ENCODE measurements at places on chromosomes 7 and 10.

DNA sequence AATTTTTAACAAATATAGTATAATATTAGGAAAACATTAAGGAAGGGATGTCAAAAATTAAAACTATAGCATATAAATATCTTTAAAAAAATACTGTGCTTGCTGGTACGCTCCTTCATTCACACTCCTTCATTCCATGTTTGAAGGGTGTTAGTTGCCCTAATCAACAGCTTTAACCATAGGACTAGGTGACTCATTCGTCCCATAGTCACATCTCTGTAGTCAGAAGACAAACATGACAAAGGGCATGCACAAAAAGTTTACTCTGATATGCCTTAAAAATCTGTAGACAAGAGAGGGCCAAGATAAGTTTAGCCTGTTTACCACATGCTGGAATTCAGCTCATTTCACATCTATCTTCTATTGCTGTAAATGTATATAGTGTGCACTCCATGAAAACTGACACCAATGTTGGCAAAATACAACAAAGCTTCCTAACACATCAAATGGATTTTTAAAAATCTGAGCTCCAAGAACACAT lies 646 bp downstream of the FAM13C start:
- DNase-seq: no peak

DNA sequence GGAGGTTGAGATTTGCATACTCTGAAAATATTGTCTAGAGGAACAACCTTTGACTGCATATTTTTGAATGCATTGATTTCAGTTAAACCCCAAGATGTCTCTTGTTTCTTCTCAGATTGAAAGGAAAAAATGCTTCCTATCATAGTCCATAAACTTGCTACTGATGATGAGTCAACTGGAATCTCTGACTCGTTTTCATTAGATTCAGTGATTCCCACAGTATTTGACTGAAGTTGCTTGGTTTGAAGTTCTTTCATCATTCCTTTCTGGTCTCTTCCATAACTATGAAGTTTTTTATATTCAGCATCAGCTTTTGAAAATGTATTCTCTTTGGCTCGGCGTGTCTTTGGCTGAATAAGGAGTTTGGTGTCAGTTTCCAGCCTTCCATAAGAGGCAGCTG lies 10.7 kb downstream of the PEX1 start:
- no peak for DNase-seq

DNA sequence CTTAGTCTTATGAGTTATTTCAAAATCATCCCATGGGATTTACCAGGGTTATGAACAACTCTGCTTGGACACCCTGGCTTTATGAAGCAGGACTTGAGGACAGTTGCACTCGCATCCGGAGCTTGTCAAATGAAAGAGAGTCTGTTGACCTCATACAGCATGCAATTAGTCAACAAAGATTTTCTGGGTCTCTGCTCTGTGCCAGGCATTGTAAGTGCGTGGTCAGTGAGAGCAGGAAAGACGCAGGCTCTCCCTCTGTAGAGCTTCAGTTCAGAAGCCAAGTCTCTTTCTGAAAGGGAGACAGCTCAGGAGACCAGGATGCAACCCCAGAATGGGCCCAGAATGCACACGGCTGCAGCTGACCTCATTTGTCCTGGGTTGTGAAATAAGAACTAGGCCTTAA lies 45.5 kb upstream of the DMBT1 start:
- DNase-seq: no peak

DNA sequence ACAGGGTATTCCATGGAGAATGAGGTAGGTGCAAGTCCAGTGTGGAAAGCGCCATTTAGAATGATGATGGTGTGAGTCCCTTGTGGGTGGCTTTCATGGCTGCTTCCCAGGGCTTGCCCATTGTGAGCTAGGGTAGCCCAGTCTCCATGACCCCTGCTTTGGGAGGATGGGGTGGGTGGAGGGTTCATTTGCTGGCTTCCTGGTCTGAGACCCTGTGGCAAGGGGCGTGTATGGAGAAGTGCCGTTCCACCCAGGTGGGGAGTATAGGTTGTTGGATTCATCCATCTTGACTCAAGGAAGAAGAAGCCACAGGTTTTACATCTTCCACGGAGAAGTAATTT lies 27.7 kb downstream of the CCM2 start:
- no peak for DNase-seq

DNA sequence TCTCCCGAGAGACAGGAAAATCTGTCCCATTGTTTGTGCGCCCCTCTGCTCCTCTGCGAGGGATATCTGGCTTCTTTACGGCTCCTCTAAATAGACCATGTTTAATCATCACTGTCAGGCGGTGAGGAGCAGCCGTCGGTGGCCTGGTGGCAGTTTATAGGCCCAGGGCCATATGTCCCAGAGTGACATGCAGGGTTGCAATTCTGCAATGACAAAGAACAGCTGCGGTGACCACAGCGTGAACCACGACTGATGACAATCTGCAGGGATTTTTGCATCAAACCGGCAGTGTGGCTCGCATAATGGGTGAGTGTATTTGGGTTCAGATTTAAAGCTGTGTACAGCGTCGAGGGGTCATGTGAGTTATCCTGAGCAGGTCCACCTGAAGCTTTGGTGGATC lies 41.5 kb downstream of the GATA3 start:
- DNase-seq: no peak

GRCh38 chr7:87216701-87217508 lies 2.6 kb downstream of the TMEM243 start:
- no peak for DNase-seq

DNA sequence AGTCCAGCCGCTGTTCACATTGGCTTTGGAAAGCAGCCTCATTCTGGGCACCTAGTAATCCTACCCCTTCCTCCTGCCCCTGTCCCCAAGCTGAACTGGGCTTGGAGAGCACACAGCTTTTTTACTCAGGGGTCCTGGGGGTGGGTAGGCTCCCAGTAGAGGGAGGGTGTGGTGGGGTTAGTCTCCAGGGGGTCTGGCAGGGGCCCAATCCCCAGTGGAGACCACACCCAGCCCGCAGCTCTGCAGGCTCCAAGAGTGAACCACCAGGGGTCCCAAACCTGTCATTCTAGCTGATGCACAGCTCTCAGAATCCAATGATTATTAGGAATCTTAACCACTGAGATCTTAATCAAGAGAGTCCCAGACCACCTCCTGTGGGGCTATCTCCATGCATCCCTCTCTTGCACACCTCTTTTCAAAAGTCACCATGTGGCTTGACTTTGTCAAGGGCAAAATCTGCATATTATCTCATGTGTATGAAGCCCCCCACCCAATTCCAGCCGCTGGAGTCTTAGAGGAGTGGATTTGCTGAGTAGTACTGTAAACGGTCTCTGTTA lies 2.7 kb downstream of the HOXA11 start:
- DNase-seq: no peak

- no peak for DNase-seq
Observed at GRCh38 chr7:157811946-157812345, 475.1 kb downstream of the DNAJB6 start.

DNA sequence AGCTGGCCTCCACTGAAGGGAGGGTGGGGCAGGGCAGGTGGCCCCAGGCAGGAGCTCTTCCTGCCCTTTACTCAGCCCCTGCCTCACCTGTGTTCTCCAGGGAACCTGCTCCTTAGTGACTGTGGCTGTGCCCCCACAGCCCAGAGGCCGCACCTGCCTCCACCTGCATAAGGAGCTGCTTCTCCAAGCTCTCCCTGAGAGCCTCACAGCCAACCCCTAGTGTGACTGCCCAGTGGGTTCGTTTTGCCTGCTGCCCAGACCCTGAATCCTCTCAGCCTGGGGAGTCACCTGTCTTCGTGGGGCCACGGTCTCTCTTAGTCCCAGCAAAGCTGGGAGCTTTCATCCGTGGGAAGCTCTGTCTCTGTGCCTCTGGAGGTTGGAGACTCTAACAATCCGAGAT lies 94.4 kb downstream of the GLRX3 start:
- no peak for DNase-seq

DNA sequence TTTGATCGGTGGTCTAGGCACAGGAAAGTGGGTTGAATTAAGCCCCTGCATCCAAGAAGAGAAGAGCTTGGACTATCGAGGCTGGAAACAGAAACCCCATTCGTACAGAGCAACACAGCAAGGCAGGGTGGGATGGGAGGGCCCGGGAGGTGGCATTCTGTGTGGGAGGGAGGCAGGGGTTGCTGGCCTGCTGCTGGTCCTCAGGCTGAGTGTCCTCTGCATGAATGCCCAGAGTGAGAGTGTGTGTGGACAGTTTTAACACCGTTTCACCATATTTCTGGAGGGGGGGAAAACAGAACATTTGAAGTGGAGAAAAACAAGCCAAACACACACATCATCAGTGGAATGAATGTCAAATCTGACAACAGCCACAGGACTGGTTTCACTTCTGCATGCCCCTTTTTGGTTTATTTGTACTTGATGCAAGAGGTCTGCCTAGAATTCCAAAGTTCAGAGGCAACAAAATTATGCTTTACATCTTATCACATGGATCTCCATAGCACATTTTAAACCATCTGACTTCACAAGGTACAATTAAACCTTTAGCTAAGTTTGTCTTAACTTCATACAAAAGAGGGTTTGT lies 11.1 kb upstream of the ENO4 start:
- DNase-seq: no peak

DNA sequence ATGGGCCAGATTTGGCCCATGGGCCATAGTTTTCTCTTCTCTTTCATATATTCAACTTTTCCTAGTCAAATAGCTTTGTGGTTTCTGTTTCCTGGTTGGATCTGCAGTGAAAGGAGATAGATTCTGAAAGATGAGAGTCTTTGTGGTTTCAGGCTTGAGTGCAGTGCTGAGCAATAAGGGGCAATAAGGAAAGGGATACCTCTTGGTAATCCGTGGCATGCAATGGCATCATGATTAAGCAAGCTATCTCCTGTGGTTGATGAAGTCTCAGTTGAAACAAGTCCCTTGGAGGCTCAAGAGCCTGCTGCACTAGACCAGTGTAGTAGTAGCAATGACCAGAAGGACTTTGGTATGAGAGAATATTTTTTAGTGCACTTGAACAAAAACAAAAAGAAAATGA lies 187.7 kb upstream of the CNTNAP2 start:
- no peak for DNase-seq

- no peak for DNase-seq
Observed at GRCh38 chr7:15284396-15284795, 277.4 kb downstream of the AGMO start.

DNA sequence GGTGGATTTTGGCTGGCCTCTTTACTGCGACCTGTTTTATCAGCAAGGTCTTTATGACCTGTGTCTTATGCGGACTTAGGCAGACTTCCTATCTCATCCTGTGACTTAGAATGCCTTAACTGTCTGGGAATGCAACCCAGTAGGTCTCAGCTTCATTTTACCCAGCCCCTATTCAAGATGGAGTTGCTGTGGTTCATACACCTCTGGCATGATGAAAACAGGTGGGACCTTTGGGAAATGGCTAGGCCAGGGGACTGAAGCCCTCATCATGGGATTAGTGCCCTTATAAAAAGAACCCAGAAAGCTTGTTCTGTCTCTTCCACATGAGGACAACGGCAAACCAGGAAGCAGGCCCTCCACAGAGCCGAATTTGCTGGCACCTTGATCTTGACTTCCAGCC lies 172.1 kb upstream of the MYO3A start:
- DNase-seq: no peak

- no peak for DNase-seq
Observed at GRCh38 chr10:97738616-97739015, 1.7 kb downstream of the ZFYVE27 start.

- no peak for DNase-seq
Observed at GRCh38 chr10:103474077-103474476, 5.0 kb downstream of the CALHM3 start.

- DNase-seq: no peak
Observed at GRCh38 chr10:96878057-96878456, 46.0 kb downstream of the LCOR start.

- no peak for DNase-seq
Observed at GRCh38 chr7:15204421-15204820, 301.9 kb upstream of the DGKB start.

GRCh38 chr7:130935564-130936157 lies 201.7 kb upstream of the KLF14 start:
- DNase-seq: no peak

DNA sequence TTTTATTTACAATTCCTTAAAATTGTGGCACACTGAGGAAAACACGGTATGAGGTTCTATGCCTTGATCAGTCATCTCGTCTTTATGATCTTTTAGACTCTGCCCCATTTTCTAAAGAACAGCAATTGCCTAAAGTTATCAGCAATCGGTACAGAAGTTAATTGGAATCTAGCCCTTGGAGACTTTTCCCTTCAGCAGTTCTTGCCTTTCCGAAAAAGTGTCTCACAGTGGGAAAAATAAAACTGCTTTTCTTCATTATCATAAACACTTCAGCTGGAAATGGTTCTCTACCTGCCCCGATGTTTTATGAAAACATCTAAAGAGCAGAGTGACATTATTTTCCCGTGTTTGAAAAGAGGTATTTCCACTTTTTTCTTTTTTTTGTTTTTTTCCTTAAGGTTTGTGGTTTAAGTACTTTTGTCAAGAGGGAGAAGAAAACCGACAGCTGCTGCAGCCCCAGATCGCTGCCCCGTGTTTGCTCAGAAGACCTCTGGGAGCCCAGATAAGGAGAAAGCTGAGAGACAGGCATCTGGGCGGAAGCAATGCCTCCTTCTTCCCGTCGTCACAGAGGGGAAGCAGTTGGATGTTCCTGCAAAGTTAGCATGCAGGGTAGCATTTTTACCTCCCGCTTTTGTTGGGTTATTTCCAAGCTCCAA lies 149.7 kb downstream of the FRMD4A start:
- DNase-seq: no peak

- DNase-seq: no peak
Observed at GRCh38 chr10:16907687-16908086, 90.5 kb upstream of the RSU1 start.

DNA sequence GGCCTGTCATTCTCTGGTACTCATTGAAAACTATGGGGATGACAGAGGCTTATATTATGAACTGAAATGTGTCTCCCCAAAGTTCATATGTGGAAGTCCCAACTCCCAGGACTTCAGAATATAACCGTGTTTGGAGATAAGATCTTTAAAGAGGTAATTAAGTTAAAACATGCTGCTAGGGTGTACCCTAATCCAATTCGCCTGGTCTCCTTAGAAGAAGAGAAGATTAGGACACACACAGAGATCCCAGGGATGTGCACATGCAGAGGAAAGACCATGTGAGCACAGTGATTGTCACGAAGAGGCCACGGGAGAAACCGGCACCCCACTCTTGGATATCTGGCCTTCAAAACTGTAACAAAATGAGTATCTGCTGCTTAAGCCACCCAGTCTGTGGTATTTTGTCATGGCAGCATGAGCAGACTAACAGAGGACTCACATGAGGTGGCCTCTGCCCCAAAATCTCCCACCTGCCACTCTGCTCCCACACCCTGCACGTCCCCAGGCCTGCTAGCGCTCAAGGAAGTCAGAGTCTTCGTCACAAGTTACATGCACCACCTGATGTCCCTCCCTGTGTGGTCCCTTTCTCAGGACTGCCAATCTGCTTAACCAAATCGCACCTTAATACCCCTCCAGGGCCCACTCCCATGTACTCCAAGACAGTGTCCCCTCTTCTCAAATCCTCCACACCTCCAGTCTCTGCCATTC lies 26.8 kb downstream of the PLAC9 start:
- no peak for DNase-seq

DNA sequence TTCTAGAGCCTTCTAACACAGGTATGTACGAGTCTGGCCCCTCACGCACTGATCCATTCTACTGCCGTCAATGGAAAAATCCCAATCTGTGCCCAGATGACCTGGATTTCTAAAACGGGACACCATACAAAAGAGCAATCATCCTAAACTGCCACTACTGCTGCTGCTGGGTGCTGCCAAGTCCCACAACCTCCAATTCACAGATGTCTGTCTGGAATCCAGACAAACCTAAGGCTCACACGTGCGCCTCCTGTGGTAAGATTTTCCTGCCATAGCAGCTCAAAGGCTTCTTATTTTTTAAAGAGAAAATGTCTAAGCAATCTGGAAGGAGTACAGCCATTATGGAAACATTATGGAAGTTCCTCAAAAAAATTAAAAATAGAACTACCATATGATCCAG lies 40.9 kb downstream of the JCAD start:
- DNase-seq: no peak

GRCh38 chr10:12566161-12567115 lies 217.1 kb downstream of the CAMK1D start:
- no peak for DNase-seq
